Mesothelial cell of epicardium (in vitro differentiated cells): ENCODE measurements at places on chromosomes 12 and 14.

DNA sequence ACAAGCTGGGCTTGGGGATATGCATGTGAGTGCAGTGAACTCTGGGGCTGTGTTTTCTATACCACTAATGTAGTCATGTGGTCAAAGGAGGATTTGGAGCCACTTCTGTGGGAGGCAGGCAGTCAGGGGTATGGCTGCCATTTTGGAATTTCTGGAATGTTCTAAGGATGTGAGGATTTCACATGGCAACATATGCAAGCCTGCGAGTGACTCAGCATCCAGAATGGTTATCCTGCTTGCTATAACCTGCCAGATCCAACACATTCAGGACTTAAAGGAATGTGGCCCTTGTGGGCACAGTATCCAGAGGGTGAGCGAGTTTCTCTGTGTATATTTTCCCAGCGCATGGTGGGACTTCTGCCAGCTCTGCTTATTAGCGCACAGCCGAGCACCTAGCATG, 249.2 kb upstream of the PWP1 start:
- H3K36me3 ChIP-seq = no peaks in the 10 kb centered on the region
- H3K4me1 ChIP-seq = peaks cover 8% of the 10 kb centered on the region
- H3K4me3 ChIP-seq = no peak overlapping the region
- no peak for DNase-seq
- peak overlapping the region; percentile 13 for H3K27ac ChIP-seq
- no peaks in the 10 kb centered on the region for H3K27me3 ChIP-seq

- H3K27ac ChIP-seq = no peak overlapping the region
- no peaks in the 10 kb centered on the region for H3K36me3 ChIP-seq
- H3K4me3 ChIP-seq = no peak overlapping the region
- no peaks in the 10 kb centered on the region for H3K27me3 ChIP-seq
- H3K4me1 ChIP-seq = no peaks in the 10 kb centered on the region
Measured at GRCh38 chr12:79706676-79707075, 15.9 kb upstream of the PAWR start.

DNA sequence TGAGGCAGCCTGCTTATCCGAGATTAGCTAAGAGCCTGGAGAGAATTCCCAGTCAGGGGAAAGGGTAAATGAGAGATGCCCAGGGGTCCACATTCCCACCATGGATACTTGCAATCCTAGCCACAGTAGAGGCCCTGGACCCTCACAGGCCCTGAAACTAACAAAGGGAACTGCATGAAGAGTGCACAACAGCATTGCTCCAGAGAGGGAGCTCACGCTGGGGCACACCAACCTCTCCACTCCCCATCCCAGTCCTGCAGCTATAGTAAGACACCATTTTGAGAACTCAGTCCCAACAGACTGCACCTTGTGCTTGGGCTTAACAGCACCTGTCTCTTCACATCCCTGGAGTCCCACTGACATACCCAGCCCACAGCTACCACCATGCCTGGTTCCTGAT, 30.5 kb downstream of the CEP83 start:
- no peaks in the 10 kb centered on the region for H3K27me3 ChIP-seq
- DNase-seq = no peak
- H3K36me3 ChIP-seq = peaks cover 30% of the 10 kb centered on the region
- H3K27ac ChIP-seq = no peak overlapping the region

- no peak overlapping the region for H3K4me3 ChIP-seq
- H3K27ac ChIP-seq = no peak overlapping the region
- no peaks in the 10 kb centered on the region for H3K27me3 ChIP-seq
- peaks cover 15% of the 10 kb centered on the region for H3K36me3 ChIP-seq
- H3K4me1 ChIP-seq = peaks cover 16% of the 10 kb centered on the region
- no peak for DNase-seq
Measured at GRCh38 chr14:81473456-81474147, 60.1 kb downstream of the SEL1L start.

GRCh38 chr12:29157486-29157946, 8.4 kb downstream of the FAR2 start:
- H3K27ac ChIP-seq = peak overlapping the region; percentile 27
- H3K36me3 ChIP-seq = no peaks in the 10 kb centered on the region
- H3K4me3 ChIP-seq = no peak overlapping the region
- DNase-seq = no peak

GRCh38 chr14:103434868-103435442, 49.7 kb downstream of the MARK3 start:
- peaks cover 14% of the 10 kb centered on the region for H3K36me3 ChIP-seq
- no peaks in the 10 kb centered on the region for H3K27me3 ChIP-seq
- no peak overlapping the region for H3K4me3 ChIP-seq
- peaks cover 6% of the 10 kb centered on the region for H3K4me1 ChIP-seq

DNA sequence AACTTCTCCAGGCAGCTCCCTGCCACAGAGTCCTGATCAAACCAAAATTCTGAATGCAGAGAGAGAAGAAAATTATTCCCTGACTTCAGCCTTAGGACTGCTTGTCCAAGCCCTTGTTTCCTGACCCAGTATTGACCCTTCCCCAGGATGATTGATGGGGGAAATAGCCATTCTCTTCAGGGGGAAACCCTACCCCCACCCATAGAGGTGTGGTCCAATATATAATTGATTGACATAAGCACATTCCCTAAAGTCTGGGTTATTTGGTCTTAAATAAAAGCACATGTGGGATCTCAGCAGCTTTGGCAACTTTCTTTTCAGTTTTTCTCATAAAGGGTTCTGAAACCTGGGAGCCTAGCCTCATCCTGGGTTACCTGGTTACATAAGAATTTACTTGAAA, 201.2 kb upstream of the DDHD1 start:
- H3K27ac ChIP-seq = peak overlapping the region; percentile 31
- H3K27me3 ChIP-seq = no peaks in the 10 kb centered on the region
- no peaks in the 10 kb centered on the region for H3K36me3 ChIP-seq
- peaks cover 21% of the 10 kb centered on the region for H3K4me1 ChIP-seq
- no peak for DNase-seq
- no peak overlapping the region for H3K4me3 ChIP-seq

- DNase-seq = no peak
- no peak overlapping the region for H3K27ac ChIP-seq
Measured at GRCh38 chr14:22502007-22502406, 87.0 kb downstream of the DAD1 start.
